ENCODE measurements at places on chromosomes 4 and X.

DNA sequence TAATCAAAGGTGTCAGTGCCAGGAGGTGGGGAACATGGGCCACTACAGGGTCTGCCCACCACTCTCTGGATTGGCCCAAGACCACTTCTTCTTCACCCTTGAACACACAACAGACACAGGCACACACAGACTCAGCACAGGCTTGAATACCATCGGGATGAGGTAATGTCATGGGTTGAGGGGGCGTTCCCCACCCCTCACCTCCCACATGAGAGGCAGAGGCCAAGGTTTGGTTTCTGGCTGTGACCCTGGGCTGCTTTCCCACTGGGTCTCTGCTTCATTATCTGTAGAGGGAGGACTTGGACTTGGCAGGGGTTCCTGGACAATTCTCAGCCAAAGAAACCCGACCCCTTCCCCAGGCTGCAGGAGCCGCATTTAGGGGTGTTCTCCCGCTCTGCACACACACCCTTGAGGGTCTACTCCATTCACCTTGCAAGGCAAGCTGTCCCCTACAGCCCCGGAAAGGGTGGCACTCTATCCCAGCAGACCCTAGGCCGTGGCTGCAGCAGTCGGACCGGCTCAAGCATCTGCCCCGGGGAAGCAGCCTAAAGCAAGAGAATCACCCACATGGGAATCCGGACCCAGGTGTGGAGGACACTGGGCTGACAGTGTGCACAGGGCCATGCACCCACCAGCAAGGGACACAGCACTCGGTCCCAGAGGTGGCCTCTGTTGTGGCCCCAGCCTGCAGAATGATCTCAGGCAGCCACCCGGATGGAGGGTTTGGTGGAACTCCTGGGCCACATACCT lies 62.4 kb downstream of the TRMT44 start:
- no peak for DNase-seq

DNA sequence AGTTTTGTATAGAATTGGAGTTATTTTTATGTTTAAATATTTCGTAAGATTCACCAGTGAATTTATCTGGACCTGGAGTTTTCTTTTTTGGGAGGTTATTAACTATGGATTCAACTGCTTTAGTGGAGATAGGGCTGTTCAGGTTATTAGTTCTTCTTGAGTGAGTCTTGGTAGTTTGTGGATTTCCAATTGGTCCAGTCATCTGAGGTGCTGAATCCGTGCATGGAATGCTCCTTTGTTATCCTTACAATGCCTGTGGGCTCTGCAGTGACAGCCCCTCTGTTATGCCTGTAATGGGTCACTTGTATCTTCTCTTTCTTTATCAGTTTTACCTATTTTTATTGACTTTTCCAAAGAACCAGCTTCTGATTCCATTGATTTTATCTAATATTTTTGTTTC lies 15.4 kb upstream of the NKX1-1 start:
- DNase-seq, result no peak

DNA sequence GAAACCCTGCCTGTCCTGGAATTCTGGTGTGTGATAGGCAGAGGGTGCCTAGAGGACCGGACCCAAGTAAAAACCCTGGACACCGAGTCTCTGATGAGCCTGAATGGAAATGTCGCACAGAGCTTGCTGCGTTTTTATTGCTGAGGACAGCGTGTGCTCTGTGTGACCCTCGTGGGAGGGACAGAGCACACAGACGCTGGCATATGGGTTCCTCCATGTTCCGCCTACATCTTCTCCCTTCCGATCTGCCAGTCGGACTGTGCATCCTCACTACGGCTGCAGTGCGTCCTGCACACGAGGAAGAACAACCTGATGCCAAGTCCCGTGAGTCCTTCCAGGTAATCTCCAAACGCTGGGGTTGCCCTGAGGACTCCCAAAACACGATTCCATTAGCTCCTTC lies 68.3 kb downstream of the AFAP1 start:
- no peak for DNase-seq

DNA sequence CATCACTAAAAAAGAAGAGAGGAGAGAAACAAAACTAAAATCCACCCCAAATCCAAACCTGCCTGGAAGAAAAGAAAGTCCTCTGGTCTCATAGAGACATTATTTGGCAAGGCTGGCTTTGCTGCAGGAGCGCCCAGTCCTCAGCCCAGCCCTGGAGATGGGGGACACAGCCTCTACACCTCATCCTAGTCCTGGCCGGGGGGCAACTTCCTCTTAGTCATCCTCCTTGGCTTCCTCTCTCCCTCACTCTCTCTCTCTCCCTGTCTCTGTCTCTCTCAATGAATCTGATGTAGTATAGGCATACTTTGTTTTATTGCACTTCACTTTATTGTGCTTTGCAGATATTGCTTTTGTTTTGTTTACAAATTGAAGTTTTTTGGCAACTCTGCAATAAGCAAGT lies 55.8 kb upstream of the MAGEB10 start:
- no peak for DNase-seq

DNA sequence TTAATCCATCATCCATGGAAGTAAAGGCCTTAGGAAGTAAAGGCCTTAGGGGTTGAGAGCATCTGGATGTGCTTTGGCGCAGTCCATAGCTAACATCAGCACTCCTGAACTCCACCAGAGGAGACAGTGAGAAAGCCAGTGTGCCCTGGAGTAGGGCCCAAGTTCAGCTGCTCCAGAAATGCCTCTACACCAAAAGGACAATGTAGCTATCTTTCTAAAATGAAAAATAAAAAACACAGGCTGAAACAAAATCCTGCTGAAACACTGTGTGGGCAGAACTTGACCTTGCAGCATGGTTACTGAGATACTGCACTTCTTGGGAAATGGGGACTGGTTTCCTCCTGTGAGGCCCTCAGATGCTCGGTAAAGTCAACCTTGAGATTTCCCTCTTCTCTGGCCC lies 29.3 kb downstream of the SH3RF1 start:
- DNase-seq, result no peak

DNA sequence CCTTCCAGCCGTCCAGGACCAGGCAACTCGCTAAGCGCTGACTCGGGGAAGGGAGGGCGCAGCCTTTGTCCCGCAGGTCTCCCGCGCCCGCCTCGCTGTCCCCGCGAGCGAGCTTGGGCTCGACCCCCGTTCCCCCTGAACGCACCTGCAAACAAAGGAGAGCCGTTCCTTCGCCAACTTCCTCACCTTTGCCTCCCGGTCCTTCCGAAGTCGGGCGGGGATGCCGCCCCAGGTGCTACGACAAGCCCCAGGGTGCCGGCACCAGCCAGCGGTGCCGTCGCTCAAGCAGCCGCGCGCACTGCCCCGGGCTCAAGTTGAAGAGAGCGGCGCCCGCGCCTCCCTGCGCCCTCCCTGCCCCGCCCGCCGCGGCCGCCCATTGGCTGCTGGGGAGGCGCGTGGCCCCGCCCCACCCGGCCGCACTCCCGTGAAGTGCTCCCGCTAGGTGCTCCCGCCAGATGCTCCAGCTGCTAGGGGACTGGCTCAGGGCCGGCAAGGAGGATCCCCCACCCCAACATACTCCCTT lies 107.1 kb downstream of the NSUN7 start:
- peak; percentile 31 for DNase-seq

DNA sequence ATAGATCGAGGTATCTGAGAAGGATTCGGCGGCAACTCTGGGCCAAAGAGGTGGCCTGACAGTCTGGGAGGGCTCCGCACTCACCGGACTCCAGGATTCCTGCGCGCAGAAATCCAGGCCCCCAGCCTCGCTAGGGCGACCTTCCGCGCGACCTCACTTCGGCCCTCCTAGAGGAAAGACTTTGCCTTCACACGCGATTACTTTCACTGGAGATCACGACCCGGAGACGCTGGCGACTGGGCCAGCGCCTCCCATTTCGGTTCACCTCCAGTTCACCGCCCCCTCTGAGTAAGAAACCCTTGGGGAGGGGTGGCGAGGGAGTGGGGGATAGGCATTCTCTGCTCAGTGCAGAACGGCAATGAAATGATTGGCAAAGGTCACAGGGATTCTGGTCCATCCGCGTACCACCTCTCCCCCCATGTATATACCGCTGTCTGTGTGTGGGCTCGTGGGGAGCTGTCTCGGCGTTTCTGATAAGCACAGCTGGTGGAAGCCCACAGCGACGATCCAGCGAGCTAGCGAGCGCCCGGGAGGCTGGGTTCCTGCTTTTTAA lies 2.5 kb downstream of the POU3F4 start:
- DNase-seq, result no peak

DNA sequence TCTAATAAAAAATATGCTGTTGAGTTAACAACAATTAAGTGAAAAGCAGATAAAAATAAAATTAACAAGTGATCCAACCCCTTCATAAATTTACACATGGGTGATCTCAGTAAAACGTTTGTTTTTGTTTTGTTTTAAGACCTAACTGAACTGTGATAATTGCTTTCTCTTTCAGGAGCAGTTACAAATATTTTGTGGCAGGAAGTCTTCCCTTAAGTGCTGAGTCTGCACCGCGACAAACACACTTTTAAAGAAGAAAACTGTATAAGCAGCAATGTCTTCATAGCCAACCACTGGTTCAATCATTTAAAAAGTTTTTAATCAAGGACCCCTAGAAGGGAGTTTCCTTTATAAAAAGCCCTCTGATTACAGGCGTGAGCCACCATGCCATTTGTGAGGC lies 53.7 kb upstream of the NFKB1 start:
- DNase-seq, result no peak

- DNase-seq, result no peak
Measured at GRCh38 chrX:41781500-41781899, 57.5 kb downstream of the GPR82 start.

GRCh38 chr4:152352215-152352614 lies 183.7 kb downstream of the FBXW7 start:
- DNase-seq, result no peak

GRCh38 chr4:100109921-100110320 lies 80.3 kb downstream of the DDIT4L start:
- DNase-seq, result no peak

DNA sequence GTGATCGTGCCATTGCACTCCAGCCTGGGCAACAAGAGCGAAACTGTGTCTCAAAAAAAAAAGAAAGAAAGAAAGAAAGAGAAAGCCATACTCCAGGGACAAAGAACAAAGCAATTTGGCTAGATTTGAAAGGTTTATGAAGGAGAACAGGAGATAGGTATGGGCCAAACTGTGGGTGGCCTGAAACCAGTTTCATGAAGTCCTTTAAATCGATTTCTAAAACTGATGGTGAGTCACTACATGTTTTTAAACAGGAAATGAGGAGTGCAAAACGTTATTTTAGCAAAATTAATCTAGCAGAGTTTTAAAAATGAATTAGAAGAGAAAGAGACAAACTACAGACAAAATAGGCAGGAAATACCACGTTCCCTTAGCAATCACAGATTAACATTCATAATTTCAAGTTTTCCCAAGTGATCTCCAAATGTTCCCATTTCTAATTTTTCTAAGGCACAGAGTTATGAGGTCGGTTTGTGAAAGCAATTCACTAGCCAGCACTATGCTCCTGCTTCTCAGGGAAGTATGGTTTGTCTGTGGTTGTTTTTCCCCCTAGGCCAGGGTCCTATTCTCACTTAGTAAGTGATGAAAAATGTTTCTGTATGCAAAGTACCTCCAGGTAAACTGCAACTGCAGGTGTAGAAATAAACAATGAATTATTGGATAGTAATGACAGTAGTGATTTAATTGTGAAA lies 190.6 kb downstream of the PPP3CA start:
- DNase-seq, result no peak

GRCh38 chrX:46587158-46587557 lies 13.6 kb downstream of the CHST7 start:
- no peak for DNase-seq

GRCh38 chr4:181504924-181505323 lies 738.3 kb upstream of the TENM3 start:
- DNase-seq, result peak; percentile 97

DNA sequence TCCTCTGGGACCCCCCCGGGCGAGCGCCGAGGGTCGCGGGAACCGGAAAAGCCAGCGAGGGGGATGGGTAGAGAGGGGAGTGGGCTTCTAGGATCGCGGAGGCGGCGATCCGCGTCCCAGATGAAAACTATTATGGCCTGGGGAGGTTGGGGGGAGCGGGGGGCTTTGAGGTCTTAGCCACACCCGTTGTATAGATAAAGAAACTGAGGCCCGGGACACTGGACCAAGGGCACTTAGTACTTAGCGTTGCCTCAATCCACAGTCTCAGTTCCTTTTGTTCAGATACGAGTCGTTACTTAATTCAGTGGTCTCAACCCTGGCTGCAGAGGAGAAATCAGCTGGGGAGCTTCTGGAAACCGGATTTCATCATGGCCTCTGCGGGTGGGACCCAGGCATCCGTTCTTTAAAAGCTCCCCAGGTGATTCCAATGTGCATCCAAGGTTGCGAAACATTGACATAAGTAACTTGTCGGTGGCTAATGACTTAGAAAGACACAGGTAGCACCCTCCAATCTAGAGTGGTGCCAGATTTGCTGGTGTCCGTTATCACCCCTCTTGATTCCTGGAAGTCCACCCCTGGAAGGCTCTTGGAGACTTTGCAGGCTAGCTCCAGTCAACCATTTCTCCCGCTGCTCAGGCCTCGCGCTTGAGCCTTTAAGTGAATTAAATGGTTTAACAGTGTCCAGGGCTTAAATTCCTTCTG lies 90.7 kb downstream of the GEMIN8 start:
- no peak for DNase-seq

GRCh38 chr4:23931489-23931830 lies 41.6 kb upstream of the PPARGC1A start:
- DNase-seq, result no peak

DNA sequence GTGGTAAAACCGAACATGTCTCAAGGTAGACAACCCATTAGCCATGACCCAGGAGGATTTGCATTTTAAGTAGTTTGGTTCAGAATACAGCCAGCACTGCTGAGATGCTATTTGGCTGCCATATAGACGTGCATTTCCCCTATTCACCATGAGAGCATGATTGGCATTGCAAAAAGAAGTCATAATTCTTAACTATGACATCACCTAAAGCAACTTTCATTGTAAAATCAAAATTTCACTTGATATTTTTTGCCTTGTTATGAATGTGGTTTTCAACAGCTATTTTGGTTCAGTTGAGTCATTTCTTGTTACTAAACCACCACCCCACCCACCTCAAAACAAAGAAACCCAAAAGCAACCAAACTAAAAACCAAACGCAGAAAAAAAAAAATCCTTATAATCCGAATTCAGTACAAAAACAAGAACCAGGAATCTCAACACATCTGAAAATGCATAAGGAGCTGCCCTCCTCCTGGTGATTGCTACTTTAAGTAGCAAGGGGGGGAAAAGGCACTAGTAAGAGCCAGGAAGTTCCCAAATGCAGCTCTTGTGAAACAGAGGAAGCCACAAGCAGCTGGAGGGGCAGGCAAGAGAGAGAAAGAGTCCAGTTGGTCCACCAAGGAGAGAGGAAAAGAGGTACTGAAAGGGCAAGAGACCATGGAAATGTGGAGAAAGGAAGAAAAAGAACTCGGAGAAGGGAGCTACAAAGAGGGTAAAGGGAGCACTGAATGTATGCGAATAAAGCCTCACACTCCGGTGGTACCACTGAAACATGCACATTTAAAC lies 3.1 kb downstream of the SLITRK4 start:
- no peak for DNase-seq

DNA sequence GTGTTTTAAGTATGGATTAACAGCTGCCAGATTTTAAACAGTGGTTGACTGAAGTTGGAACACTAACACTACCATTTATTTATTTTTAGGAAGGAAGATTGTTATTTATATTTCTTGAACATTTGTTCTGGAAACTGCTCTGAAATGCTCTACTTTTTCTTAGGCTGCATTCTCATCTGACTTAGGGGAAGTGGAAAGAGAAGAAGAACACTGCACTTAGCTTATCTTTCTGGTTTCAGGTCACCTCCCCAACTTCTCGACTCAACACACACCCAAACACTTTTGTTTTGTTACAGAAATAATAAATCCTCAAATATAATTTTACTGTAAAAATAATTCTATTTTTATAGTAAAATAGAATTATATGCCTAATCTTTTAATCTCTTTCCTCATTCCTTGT lies 18.6 kb downstream of the BLTP1 start:
- no peak for DNase-seq

All from DMS153 (cell line).